Cardiac muscle cell (in vitro differentiated cells and primary cell): ENCODE measurements at places on chromosomes 11 and 22.

- no peak for DNase-seq
These were observed 2.0 kb downstream of the ANO3 start for GRCh38 chr11:26333906-26334305.

DNA sequence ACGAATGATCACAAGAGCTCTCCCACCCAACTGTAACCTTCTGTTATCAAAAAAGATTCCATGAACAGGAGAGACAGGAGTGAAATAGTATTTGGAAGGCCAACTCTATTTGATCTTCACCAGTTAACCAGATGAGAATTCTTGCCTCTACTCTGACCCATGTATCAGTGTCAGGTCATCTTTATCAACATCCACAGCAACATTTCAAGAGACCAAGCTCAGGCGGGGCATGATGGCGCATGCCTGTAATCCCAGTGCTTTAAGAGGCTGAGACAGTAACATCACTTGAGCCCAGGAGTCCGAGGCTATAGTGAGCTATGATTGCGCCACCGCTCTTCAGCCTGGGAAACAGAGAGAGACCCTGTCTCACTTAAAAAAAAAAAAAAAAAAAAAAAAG lies 62.3 kb downstream of the GAB2 start:
- no peak for DNase-seq

DNA sequence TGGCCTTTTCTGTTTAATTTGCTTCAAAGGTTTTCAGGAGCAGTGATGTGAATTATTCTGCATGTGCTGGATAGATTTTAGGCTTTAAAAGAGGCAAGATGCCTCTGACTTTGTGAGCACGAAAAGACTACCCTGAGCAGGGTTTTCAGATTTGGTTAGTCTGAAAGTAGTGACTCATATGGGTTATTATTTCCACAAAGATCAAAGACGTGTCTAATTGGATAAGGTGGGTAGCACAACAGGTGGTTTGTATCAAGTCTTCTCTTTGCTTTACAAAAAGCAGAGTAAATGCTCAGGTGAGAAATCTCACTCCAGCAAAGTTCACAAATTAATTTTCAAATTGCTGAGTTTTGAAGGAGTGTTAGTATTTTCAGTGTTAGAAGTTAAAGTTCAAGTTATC lies 37.6 kb upstream of the DBX1 start:
- no peak for DNase-seq

DNA sequence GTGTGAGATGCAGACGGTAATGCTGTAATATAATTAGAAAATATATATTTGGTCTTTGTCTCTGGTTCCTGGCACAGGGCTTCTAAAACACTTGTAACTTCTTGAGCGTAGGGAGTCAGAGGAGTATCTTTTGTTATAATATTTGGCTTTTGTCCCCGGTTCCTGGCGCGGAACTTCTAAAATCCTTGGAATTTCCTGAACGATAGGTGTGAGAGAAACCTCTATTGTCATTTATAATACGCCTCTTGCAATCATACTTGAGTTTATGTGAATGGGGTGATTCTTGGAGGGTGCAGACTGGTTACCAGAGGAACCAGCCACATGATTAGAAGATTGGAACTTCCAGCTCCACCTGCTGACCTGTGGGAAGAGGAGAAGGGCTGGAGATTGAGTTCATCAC lies 54.1 kb upstream of the ZBED5 start:
- peak; percentile 39 for DNase-seq

GRCh38 chr11:33819278-33820035 lies 45.1 kb upstream of the FBXO3 start:
- DNase-seq = no peak

DNA sequence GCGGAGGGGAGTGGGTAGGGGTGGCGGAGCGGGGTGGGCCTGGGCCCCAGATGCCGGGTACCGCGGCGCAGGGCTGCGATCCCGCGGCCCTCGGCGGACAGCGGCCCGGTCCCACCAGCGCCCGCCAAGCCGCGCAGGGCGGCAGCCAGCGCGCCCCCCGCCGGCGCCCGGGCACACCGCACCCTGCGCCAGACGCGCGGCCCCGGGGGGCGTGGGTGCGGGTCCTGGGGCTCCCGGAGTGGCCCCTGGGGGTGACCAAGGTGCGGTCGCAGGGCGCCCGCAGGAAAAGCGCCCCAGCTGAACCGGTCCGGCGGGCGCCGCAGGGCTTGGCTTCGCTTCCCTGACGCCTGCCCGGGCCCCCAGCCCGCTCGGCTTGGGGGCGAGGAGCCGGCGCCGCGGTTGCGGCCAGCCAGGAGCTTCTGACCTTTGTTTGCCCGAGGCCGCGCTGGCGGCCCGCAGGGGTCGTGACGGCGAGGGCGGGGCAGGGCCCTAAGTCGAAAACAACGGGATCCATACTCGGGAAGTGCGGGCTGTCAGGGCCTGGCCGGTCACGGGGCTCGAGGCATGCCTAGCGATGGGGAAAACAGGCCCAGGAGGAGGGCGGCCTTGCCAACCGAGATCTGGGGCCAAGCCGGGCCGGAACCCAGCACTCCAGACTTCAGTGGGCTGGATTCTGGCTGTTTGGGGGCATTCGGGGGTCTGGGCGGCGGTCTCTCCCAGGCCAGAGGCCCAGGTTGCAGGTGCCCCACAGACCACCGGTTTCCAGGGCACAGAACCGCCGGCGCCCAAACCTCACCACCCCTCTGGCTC lies 581 bp upstream of the AP5B1 start:
- peak; percentile 54 for DNase-seq

- no peak for DNase-seq
These were observed 138.3 kb downstream of the TMEM135 start for GRCh38 chr11:87176044-87176443.

DNA sequence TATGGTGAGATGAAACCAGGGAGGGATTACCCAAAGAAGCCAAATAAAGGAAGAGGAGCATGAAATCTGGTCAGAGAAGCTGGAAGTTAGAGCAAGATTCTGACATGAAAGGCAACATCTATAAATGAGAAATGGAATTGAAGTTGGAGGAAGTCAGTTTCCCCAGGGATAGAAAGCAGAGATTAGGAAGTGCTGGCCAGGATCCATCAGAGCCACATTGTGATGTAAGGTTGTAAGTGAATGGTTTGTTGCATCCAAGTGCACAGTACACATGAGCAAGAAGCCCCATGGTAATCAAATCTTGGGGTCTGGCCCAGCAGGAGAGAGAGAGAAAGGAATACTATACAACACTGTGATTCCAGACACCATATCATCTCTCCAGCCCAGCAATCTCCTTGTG lies 6.6 kb upstream of the NLRP10 start:
- no peak for DNase-seq

- DNase-seq = no peak
These were observed 9.6 kb downstream of the OR52N2 start for GRCh38 chr11:5818245-5818886.

DNA sequence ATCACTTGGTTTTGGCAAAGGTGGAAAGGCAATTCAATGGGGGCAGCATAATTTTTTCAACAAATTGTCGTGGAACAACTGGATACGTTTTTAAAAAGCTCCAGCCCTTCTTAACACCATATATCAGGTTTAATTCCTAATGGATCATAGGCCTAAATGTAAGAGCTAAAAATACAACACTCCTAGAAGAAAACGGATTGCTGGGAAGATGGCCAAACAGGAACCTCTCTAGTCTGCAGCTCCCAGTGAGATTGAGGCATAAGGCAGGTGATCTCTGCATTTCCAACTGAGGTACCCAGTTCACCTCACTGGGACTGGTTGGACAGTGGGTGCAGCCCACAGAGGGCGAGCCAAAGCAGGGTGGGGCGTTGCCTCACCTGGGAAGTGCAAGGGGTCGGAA lies 32.4 kb upstream of the SCGB1D1 start:
- no peak for DNase-seq

DNA sequence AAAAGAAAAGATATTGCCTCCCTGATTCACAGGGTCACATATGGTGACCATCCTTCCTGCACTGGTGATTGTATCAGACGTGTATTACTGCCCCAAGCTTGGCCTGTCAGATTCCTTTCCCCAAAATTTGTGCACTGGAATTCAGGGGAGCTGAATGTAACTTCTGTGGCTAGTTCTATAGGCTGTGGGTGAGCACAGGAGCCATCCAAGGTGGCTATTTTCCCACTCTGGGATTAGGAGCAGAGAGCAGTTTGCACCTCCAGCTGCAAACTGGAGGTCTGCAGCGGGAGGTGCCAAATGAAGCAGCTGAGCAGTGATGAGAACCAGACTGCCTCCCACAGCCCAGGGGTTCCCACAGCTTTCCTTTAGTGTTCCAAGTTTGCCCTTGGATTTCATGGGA lies 124.2 kb upstream of the PITPNB start:
- peak; percentile 69 for DNase-seq

DNA sequence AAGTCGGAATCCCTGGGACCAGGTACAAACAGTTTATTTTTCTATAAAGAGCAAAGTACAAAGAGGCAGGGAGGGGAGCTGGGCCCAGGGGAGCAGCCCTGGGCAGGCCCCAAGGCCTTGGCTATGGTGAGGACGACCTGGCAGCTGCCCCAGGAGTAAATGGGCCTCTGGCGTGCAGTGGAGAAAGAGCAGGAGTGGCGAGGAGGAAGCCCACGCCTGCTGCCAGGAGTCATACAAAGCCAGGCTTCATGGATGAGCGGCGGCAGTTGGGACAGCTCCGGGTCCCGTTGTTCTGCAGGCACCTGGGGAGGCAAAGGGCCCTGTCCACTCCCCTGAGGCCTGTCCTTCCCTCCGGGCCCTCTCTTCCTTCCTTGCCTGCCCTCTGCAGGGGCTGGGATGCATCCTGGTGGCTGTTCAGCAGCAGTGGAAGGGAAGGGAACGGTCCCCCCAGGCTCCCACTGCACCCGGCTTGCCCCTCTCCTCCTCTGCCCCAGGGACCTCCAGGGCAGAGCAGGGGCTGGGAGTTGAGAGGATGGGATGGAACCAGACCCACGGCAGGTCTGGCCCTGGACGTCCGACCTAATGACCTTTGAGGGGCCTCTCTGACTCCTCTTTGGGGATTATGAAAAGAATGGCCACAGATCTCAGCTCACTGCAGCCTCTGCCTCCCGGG lies 11.1 kb downstream of the RAPSN start:
- no peak for DNase-seq

- no peak for DNase-seq
These were observed 21.4 kb downstream of the KCNQ1 start for GRCh38 chr11:2466069-2466801.

DNA sequence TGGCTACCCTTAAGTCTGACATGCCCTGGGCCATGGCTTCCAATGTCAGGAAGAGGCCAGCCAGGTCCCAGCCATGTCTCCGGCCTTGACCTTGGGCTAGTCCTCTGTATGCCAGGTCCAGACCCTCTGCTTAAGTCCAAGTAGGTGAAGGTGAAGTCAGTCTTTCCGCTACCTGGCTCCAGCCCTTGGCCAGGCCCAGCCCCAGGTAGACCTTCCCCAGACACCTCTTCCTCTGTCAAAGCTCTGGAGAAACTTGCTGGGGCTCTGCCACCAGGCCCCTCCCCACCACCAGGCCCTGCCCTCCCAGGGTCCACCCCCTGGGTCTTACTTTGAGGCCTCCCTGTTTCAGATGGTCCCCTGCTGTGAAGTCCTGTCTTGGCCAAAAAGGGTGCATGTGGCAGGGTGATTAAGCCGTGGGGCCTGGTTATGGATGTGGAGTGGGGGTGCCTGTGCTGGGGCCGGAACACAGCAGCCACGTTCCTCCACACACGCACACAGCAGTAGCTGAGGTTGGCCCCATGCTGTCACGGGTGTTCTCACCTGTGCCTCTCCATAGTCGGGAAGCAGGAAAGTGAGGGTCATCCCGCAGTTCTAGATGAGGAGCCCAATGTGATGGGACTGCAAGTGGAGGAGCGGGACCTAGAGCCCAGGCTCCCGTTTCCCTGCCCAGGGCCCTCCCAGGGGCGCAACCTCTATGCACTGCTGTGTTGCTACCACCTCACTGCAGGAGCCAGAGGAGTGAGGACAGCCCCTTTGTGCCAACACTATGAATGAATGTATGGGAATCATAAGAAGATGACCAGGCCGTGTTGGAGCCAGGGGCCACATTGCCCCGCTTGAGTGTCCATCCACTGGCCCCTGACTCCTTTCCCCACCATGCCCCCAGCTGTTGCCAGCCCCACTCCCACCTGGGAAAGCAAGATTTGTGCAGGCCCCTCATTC lies 72.2 kb downstream of the LINC01488 start:
- no peak for DNase-seq

- peak; percentile 65 for DNase-seq
These were observed 120.6 kb upstream of the LMO1 start for GRCh38 chr11:8384199-8384821.

DNA sequence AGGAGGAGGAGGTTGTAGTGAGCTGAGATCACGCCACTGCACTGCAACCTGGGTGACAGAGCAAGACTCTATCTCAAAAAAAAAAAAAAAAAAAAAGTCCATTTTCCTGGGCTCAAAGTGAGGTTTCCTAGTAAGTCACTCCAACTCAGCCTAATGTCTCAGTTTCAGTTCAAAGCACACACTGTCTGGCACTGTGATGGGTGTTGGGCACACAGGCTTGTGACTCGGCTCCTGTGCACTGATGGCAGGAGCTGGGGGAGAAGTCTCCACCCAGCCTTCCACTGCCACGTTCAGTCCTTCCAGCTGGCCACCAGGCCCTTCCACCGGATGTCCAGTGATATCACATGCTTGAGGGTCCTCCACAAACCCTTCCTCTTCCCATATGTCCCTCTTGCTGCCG lies 186.0 kb downstream of the CEP164 start:
- no peak for DNase-seq

- DNase-seq = no peak
These were observed 23.2 kb downstream of the SYT13 start for GRCh38 chr11:45262900-45263299.

DNA sequence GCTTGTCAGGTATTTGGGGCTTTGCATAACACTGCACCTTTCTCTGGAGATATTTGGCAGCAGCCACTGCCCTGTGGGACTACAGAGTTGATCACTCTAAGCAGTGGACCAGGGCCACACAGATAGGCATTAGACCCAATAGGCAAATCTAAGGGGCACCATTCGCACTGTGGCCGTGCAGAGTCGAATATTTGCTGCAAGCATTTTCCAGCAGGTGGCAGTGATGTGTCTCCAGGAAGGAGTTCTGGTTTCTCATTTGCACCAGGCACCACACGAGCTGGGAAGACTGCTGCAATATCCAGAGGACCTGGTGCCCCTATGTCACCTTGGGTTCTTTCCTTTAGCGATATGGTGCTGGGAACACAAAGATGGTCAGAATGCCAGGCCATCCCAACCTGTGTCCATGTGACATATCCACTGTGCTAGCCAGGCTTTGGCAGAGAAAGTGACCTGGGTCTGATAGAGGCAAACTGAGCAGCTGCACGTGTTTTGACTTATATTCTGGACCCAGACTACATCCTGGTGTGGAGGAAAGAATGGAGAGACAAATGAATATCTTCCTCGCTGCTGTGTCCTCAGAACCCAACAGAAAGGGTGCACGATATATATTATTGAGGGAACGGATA lies 318.7 kb downstream of the BUD13 start:
- peak; percentile 48 for DNase-seq
